RKO (cell line): ENCODE measurements at places on chromosomes 7 and 10.

- no peak for DNase-seq
Measured at GRCh38 chr7:111012799-111013675, 77.9 kb upstream of the LRRN3 start.

- DNase-seq = no peak
Measured at GRCh38 chr10:71131096-71131495, 81.3 kb upstream of the UNC5B start.

- DNase-seq = no peak
Measured at GRCh38 chr7:126535176-126535575, 717.6 kb downstream of the GRM8 start.

GRCh38 chr10:6958711-6959110 is 378.6 kb upstream of the PRKCQ start:
- DNase-seq = no peak

DNA sequence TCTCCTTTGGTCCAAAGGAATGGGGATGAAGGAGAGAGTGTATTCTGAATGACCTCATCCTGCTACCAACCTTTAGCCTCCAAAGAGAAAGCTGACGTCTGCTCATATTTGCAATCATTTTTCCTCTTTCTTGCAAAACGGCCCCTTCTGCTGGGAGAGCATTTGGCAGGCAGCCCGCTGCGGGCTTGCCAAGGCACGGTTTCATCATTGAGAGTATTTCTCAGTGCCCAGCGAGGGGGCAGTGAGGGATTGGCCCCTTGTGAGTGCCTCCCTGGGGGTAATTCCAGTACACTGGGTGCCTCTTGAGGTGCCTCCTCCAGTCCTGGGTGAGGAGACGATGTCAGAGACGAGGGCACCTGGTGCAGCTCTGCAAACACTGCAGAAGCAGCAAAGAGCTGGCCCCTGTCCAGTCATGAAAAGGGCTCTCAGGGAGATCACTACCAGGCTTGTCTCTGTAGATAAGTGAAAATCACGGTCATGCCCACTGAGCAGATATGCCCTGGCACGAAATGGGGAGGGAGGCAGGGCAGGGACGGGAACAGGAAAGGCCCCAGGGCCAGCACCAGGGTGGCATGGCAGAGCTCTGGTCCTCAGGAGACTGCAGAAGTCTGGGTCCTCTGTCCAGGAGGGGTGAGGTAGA is 48.7 kb upstream of the SHH start:
- no peak for DNase-seq

DNA sequence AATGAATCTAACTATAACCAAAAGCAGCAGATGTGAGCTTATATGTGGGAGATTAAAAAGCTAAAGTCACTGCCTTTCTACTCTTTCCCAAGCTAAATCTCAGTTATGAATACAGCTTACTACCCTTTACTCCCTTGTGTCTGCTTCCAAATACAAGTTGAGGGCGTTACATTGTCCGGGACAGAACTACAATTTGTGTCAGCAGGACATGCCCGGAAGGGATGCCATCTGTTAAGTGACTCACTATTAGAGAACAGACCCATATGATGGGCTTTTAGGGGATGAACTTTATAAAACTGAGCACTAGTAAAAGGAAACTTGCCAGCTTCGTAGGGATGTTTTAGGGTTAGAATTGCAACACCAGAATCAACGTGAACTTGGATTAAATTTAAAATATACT is 299.7 kb upstream of the CSTF2T start:
- no peak for DNase-seq

DNA sequence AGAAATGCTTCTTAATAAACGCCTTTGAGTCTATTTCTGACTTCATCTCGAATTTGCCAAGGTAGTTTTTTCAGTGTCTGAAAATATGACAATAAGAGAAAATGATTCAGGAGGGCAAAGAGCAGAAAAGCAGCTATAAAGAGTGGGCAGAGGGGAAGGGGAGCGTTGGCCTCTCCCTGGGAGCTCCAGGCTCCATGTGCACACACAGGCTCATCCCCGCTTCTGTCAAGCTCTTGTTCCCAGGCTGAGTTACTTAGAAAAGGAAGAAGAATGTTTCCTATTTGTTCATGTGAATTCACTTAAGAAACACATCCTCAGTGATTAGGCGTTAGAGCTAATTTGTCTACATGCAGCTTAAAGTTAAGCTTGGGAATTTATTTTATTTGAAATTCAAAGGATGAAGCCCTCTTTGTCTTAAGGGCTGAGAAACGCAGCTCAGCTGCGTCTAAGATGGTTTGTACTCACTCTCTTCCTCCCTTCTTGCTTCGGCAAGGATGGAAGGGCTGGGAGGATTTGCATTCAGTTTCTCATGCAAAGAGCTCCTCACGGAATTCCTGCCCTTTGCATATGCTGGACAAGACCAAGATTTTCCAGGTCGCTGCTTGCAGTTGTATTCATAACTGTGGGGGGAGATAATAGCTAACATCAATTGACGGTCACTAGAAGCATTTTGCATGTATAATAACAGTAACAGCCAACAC is 29.0 kb upstream of the ATXN7L1 start:
- DNase-seq = no peak

DNA sequence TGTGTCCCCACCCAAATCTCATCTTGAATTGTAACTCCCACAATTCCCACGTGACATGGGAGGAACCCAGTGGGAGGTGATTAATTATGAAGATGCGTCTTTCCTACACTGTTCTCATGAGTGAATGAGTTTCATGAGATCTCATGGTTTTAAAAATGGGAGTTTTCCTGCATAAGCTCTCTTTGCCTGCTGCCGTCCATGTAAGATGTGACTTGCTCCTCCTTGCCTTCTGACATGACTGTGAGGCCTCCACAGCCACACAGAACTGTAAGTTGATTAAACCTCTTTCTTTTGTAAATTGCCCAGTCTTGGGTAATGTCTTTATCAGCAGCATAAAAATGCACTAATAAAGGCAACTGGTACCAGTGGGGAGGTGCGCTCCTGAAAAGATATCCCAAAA is 67.7 kb upstream of the DRGX start:
- no peak for DNase-seq

DNA sequence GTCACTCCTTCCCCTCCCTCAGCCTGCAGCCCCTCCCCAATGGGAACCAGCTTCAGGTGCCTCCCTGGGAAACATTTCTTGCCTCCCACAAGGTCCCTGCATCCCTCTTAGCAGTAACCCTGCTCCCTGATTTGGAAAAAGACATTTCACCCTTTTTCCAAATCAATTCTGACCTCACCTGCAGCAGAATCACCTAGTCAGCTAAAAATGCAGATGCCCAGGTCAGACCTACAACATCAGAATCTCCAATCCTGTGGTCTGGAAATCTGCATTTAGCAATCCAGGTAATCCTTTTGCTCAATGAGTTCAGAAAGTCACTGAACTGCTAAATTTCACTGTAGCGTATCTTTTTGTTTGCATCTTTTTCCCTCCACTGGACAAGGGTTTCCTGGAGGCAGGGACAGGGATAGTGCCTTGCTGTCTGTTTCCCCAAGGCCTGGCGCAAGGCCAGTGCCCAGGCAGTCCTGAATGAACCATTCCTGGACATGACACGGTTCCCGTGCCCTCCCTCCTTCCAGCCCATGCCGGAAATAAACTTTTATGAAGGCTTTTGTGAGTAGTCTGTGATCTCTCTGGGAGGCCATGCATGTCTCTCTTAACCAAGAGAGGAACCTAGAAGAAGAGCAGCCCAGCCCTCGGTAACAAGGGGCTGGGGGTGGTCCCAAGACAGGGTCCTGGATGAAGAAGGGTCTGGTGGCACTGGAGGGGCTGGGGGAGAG is 44.0 kb downstream of the COL13A1 start:
- DNase-seq = no peak

DNA sequence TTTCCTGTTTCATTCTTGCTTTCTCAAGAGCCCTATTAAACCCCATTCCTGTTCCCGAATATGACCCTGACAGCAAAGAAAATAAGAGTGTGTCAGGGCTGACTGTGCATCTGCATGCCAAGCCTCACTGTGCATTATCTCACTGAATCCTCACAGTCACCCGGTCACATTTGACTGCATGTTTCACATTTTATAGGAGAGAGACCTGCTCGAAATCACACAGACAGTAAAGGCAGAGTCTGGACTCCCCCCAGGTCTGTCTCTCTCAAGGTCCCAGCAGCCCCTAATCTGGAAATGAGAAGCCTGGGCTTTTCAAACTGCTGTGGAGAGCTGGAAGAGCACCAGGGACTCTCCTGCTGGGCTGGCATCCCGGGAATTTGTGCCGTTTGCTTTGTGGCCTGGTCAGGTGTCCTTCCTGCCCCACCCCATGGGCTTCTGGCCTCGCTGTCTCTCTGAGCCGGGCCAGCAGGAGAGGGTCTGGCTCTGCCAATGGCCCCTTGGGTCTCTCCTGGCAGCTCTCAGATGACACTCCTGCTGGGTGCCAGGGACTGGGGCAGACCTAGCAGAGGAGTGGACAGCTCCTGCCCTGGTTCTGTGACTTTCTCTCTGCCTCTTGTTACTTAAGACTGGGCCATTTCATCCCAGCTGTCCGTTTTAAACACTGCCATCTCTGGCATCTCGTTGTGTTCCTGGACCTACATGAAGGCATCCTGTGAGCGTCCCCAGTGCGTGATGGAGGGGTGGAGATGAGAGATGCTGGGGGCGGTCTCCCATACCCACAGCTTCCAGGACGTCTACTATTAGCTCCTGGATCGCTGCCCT is 173.6 kb downstream of the ARHGAP12 start:
- peak; percentile 28 for DNase-seq

DNA sequence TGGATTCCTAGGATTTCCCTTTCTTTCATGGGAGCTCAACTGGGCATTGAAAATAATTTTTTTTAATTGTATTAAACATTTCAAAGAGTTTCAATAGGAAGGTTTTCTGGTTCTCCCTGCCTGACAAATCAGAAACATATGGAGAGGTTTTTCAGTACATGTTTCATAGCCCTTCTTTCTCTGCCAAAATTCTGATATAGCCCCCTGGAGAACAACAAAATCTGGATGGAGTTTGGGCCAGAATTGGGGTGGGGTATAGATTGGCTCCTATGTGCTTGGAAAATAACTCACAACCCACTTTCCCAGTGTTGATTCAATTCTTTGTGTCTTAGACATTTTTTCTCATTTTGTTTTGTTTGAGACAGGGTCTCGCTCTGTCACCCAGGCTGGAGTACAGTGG is 24.6 kb upstream of the EIF4H start:
- DNase-seq = no peak

- DNase-seq = no peak
Measured at GRCh38 chr7:23426876-23427275, 43.4 kb downstream of the IGF2BP3 start.

GRCh38 chr10:63247771-63248170 is 114.6 kb downstream of the NRBF2 start:
- DNase-seq = no peak

DNA sequence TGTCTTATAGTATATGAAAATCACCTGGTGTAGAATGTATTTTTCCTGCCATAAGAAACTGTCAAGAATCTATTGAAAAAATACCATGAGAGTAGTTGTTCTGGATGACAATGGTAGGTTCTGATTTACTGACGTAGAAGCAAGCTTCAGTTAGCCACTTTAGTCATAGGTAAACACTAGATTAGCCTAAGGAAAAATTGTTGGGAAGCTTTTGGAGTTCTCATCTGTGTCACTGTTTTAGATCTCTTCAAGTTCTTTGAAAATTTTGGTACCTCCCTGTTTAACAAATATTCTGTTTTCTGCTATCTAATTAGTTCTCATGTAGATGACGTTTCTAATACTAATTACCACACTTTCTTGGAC is 131.8 kb downstream of the ADK start:
- DNase-seq = no peak

DNA sequence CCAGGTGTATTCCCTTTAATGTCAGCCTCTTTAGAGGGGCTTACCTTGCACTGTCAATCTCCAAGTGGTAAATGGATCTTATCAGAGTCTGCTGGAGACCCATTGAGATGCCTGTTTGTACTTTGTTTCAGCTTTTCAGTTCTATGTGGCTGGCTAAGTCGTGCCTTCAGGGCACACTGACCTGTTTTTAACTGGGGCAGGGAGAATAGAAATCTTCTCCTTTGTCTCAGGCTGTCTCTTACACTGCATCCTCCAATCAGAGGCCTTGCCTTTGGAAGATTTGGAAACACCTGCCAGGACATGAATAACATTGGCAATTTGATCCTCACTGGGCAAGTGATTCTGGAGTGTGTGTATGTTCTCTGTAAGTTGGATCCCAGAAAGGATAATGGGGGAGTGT is 65.0 kb downstream of the POU6F2 start:
- DNase-seq = no peak

- DNase-seq = peak; percentile 61
Measured at GRCh38 chr7:105664816-105665525, 83.7 kb upstream of the EFCAB10 start.

- DNase-seq = no peak
Measured at GRCh38 chr7:45685619-45686240, 111.6 kb downstream of the ADCY1 start.

GRCh38 chr10:72842164-72842563 is 51.4 kb upstream of the OIT3 start:
- DNase-seq = no peak

GRCh38 chr7:138559448-138559847 is 99.4 kb downstream of the TRIM24 start:
- no peak for DNase-seq

GRCh38 chr10:112722758-112723157 is 227.3 kb upstream of the TCF7L2 start:
- no peak for DNase-seq

GRCh38 chr10:100020142-100020885 is 10.6 kb upstream of the DNMBP start:
- DNase-seq = no peak
